ENCODE measurements at places on chromosomes 3 and 15.

DNA sequence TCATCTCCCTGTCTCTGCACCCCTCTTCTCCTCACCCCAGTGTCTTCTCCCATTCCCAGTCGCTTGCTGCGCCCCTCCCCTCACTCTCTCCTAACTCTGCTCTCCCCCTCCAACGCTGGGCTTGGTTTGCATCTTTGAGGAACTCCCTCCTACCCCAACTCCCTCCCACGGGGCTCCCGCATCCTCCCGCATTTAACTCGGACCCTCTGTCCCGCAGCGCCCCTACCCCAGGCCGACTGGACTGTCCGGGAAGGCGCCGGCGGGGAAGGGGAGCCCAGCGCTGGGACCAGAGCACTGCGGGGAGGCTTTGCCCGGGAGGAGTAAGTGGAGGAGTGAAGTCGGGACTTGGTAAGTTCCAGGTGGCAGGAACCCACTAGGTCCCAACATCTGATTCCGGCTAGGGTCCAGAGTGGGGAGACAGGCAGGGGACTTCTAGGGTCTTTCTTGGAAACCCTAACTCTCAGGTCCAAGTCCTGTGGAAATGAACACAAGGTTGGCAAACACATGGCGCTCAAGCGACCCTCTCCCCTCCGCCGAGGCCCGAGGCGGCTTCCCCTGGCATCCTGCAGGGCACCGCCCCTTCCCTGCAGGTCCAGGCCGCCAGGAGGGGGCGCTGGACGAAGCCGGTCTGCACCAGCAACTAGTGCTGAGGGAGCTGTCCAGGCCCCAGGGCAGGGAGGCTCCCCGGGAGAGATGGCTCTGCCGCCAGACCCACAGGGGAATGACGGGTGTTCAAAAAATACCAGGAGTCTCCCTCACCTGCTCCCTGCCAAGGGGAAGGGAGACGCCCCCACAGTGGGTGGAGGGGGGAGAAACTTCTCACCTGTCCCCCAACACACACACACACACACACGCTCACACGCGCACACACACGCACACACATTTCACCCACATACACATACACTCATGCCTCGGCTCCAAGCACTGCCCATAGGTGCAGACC lies 53.2 kb downstream of the LHFPL4 start:
- DNase-seq, result peak; percentile 79

DNA sequence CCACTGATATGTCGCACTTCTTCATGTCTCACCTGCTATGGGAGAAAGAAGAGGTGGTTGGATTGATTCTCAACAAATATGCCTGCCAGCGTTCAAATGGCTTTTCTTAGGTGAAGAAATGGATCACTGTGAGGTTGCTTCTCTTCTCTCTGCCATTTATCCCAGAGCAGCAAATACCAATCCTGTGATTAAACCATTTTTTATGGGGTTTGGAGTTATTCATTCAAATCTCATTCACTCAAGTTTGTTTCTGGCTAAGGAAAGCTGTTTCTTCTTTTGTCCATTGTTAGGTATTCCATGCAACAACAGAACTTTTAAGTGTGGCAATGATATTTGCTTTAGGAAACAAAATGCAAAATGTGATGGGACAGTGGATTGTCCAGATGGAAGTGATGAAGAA lies 12.2 kb upstream of the C3orf52 start:
- DNase-seq, result no peak

GRCh38 chr3:55519019-55519418 lies 31.9 kb upstream of the WNT5A start:
- no peak for DNase-seq

- no peak for DNase-seq
These were observed 37.4 kb downstream of the KLHL25 start for GRCh38 chr15:85757073-85757938.

DNA sequence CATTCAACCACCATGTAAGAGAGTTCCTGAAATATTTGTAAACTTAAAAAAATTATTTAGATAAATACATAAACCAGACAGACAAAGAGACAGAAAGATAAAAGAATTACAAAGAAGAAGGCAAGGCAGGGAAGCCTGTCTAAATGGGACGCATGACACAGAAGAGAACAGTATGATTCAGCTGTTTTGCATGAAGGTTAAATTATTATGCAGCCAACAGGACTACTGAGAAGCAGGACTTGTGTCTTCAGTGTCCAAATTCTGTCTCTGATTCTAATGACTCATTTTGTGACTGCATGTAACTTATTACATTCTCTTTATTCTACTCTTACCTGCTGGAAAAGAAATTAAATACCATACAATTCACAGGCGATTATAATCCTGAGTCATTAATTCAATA lies 340.4 kb upstream of the KCNMB2 start:
- no peak for DNase-seq

GRCh38 chr3:52683611-52684010 lies 2.1 kb downstream of the PBRM1 start:
- no peak for DNase-seq

DNA sequence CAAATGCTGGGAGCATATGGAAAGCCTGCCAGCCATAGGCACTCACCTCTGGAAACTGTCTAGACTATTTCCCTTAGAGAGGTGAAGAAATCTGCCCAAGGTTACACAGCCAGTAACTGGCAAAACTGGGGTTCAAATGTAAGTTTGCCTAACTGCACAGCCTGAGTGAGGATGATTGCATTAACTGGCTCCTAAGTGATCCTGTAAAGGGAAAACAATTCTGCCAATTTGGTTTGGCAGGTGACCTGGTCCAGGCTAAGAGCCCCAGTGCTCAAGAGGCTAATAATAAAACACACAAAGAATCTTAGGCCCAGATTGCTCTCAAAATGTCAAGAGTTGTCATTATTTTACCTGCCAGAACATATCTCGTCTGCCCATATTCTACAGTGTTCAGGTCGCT lies 43.9 kb upstream of the SPRED1 start:
- no peak for DNase-seq

Data from neuronal stem cell (in vitro differentiated cells).